Endothelial cell of umbilical vein (primary cell): ENCODE measurements at places on chromosomes 4 and X. TPM values are rescaled to one million over a fixed set of nuclear protein-coding genes. Genes with fewer than 3 reads are reported as not detected.
A peak's percentile ranks its signal among the peaks of the same experiment; 100 is the strongest.

The CLGN gene
- total RNA-seq, result 0.60 and 1.00 TPM in 2 replicates

The PIM2 gene
- total RNA-seq, result 5.5 and 7.4 TPM in 2 replicates

The RASL11B gene
- total RNA-seq, result not detected in 2 replicates

The PLP1 gene
- not detected in 2 replicates for total RNA-seq

The BBS7 gene
- total RNA-seq, result 20.0 and 22.2 TPM in 2 replicates

The HUWE1 gene
- total RNA-seq, result 193 and 210 TPM in 2 replicates

The ADAMTS3 gene
- total RNA-seq, result 1.3 and 1.5 TPM in 2 replicates

The NXF2B gene
- not detected in 2 replicates for total RNA-seq

The HEPH gene
- 0.20 and 0.25 TPM in 2 replicates for total RNA-seq

The SLC16A2 gene
- total RNA-seq, result 3.1 and 3.3 TPM in 2 replicates

The F8A1 gene
- total RNA-seq, result 11.4 and 19.8 TPM in 2 replicates

The EDA2R gene
- 0.39 and 1.9 TPM in 2 replicates for total RNA-seq

The OTUD5 gene
- total RNA-seq, result 41.0 and 44.3 TPM in 2 replicates

The FRAS1 gene
- 3.4 and 3.6 TPM in 2 replicates for total RNA-seq

The NLGN4X gene
- not detected in 2 replicates for total RNA-seq

The CCKAR gene
- not detected in 2 replicates for total RNA-seq

The IGFBP7 gene
- 377 and 526 TPM in 2 replicates for total RNA-seq

The CXCL6 gene
- 0.25 and 1.2 TPM in 2 replicates for total RNA-seq

The RNF175 gene
- total RNA-seq, result not detected in 2 replicates

The DAPP1 gene
- total RNA-seq, result not detected in 2 replicates

The H2BW2 gene
- not detected in 2 replicates for total RNA-seq

DNA sequence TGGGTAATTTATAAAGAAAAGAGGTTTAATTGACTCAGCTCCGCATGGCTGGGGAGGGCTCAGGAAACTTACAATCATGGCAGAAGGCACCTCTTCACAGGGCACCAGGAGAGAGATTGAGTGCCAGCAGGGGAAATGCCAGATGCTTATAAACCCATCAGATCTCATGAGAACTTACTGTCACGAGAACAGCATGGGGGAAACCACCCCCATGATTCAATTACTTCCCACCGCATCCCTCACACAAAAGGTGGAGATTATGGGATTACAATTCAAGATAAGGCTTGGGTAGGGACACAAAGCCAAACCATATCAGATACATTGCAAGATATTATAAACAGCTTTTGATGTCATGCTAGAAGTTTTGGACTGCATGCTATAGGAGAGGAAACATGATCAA is 204.3 kb downstream of the VEGFC start:
- H3K27ac ChIP-seq, result no peak overlapping the region
- peaks cover 3% of the 10 kb centered on the region for H3K27me3 ChIP-seq
- H3K4me1 ChIP-seq, result no peaks in the 10 kb centered on the region
- no peaks in the 10 kb centered on the region for H3K36me3 ChIP-seq

DNA sequence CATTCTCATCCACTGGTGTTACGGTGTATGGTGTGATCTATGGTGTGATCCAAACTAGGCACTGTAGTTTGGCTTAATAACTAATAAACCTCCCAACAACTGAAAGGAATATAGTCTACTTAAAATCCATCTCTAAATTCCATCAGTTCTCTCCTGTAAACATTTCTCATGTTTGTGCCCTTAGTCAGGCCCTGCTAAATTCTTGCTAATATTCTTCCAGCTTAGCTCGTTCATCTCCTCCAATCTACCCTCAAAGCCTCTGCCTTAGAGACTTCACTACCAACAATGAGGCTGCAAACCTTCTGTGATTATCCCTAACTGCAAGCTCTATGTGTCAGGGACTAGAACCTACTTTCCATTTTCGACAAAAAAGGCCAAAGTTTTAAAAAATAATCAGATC is 28.1 kb downstream of the ZAR1 start:
- H3K4me3 ChIP-seq, result no peak overlapping the region
- no peaks in the 10 kb centered on the region for H3K27me3 ChIP-seq
- H3K4me1 ChIP-seq, result no peaks in the 10 kb centered on the region
- DNase-seq, result no peak
- H3K36me3 ChIP-seq, result peaks cover 38% of the 10 kb centered on the region

DNA sequence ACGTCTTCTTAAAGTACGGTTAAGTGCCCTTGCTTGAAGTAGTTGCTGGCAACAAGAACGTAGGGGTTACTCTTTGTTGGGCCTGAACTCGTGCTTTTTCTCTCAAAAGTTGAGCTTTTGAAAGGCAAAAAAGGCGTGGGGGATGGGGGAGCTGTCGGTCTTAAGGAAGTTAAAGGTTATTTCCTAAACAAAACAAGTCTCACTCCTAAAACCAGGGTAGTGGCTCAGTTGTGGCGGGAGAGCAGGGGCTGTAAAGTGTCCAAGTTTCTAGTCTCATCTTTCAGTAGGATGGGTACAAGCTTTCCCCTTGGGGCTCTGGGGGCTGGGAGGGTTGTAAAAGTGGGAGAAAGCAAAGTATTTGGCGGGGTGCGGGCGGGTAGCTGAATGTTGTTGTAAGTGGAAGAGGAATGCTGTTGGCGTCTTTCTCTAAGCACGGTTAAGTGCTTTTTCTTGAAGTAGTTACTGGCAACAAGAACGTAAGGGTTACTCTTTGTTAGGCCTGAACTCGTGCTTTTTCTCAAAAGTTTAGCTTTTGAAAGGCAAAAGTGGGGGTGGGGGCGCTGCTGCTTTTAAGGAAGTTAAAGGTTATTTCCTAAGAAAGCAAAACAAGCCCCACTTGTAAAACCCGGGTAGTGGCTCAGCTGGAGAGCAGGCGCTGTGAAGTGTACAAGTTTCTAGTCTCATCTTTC is 904 bp upstream of the WDR1 start:
- no peaks in the 10 kb centered on the region for H3K27me3 ChIP-seq
- peak; percentile 58 for DNase-seq
- H3K4me1 ChIP-seq, result peaks cover 30% of the 10 kb centered on the region
- peak overlapping the region; percentile 30 for H3K4me3 ChIP-seq
- H3K36me3 ChIP-seq, result peaks cover 11% of the 10 kb centered on the region

- no peaks in the 10 kb centered on the region for H3K4me1 ChIP-seq
- no peaks in the 10 kb centered on the region for H3K27me3 ChIP-seq
- no peak overlapping the region for H3K27ac ChIP-seq
- H3K36me3 ChIP-seq, result no peaks in the 10 kb centered on the region
- no peak for DNase-seq
- no peak overlapping the region for H3K4me3 ChIP-seq
Observed at GRCh38 chr4:153728660-153729059, 31.2 kb downstream of the RNF175 start.

GRCh38 chrX:53630261-53630660 is 56.3 kb downstream of the HUWE1 start:
- no peaks in the 10 kb centered on the region for H3K27me3 ChIP-seq
- DNase-seq, result no peak
- H3K27ac ChIP-seq, result no peak overlapping the region
- H3K4me3 ChIP-seq, result no peak overlapping the region

- H3K27ac ChIP-seq, result no peak overlapping the region
- no peaks in the 10 kb centered on the region for H3K4me1 ChIP-seq
- no peak overlapping the region for H3K4me3 ChIP-seq
- no peak for DNase-seq
Observed at GRCh38 chr4:184756399-184756798, 22.5 kb upstream of the CENPU start.

GRCh38 chr4:152045807-152046571 is 285.2 kb upstream of the GATB start:
- no peak overlapping the region for H3K27ac ChIP-seq
- H3K27me3 ChIP-seq, result peaks cover 24% of the 10 kb centered on the region
- H3K36me3 ChIP-seq, result no peaks in the 10 kb centered on the region
- peak; percentile 21 for DNase-seq

GRCh38 chr4:62226082-62226481 is 1026.0 kb downstream of the ADGRL3 start:
- no peaks in the 10 kb centered on the region for H3K27me3 ChIP-seq
- no peaks in the 10 kb centered on the region for H3K4me1 ChIP-seq
- H3K4me3 ChIP-seq, result no peak overlapping the region
- DNase-seq, result no peak

- DNase-seq, result no peak
- H3K4me1 ChIP-seq, result no peaks in the 10 kb centered on the region
Observed at GRCh38 chr4:153110739-153111138, 93.5 kb upstream of the TRIM2 start.

- no peak overlapping the region for H3K4me3 ChIP-seq
- no peak overlapping the region for H3K27ac ChIP-seq
- no peaks in the 10 kb centered on the region for H3K36me3 ChIP-seq
Observed at GRCh38 chr4:159542296-159542695, 439.4 kb downstream of the RAPGEF2 start.

- no peaks in the 10 kb centered on the region for H3K4me1 ChIP-seq
- no peak overlapping the region for H3K4me3 ChIP-seq
- DNase-seq, result no peak
- H3K27ac ChIP-seq, result no peak overlapping the region
- no peaks in the 10 kb centered on the region for H3K36me3 ChIP-seq
Observed at GRCh38 chr4:40216622-40217366, 20.0 kb downstream of the RHOH start.

DNA sequence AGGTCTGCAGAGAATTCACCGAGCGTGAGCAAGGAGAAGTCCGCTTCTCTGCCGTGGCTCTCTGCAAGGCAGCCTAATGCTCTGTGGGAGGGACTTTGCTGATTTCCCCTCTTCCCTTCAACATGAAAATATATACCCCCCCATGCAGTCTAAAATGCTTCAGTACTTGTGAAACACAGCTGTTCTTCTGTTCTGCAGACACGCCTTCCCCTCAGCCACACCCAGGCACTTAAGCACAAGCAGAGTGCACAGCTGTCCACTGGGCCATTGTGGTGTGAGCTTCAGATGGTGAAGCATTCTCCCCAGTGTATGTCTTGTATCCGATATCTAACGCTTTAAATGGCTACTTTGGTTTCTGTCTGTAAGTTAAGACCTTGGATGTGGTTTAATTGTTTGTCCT is 11.3 kb downstream of the UCHL1 start:
- no peaks in the 10 kb centered on the region for H3K27me3 ChIP-seq
- H3K4me1 ChIP-seq, result no peaks in the 10 kb centered on the region
- no peak overlapping the region for H3K4me3 ChIP-seq

DNA sequence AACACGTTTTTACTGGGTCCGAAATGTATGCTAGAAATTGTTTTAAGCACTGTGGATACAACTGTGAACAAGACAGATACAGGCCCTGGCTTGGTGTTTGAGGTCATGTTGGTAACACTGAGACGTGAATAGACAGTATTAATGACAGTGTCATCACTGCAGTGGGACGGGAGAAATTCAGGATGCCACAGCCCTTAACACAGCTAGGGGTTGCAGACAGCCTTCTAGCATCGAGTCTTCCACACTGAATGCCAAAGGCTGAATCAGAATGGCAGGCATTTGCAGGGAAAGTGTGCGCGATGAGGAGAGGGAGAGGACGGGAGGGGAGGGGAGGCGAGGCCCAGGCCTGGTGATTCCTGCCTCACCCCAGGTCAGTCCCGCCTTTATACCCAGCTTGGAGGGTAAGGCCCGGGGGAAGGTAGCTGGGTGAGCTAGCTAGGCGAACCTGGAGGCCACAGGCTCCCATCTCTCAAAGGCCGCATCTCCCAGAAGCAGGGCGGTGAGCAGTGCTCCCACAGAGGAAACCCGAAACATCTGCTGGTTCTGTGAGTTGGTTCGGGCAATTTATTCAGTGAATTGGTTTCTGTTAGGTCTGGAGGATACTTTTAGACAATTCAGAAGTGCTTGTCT is 44.1 kb upstream of the CLDN24 start:
- H3K4me3 ChIP-seq, result no peak overlapping the region
- H3K36me3 ChIP-seq, result no peaks in the 10 kb centered on the region
- DNase-seq, result no peak
- no peak overlapping the region for H3K27ac ChIP-seq
- no peaks in the 10 kb centered on the region for H3K27me3 ChIP-seq
- no peaks in the 10 kb centered on the region for H3K4me1 ChIP-seq

DNA sequence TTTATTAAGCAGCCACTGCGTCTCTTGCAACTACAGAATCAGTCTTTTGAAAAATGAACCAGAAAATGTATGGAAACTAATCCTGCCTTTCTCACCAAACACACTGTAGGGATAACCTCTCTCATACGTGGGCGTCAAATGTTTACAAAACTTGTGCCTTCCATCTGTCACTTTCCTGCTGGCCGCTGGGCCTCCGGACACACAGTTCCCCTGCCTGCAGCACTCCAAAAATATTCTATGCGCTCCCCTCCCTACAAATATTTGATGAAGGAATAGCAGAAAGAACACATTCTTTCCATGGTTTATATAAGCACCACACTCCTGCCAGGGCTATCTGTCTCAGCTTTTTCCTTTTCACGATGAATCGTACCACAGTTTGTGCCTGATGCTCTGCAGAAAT is 14.9 kb upstream of the CYTL1 start:
- H3K4me3 ChIP-seq, result no peak overlapping the region
- H3K27me3 ChIP-seq, result no peaks in the 10 kb centered on the region
- peak; percentile 20 for DNase-seq
- no peaks in the 10 kb centered on the region for H3K36me3 ChIP-seq

GRCh38 chr4:122701965-122702364 is 30.5 kb upstream of the BBS12 start:
- no peak for DNase-seq
- H3K27me3 ChIP-seq, result peaks cover 8% of the 10 kb centered on the region
- H3K36me3 ChIP-seq, result no peaks in the 10 kb centered on the region
- peaks cover 4% of the 10 kb centered on the region for H3K4me1 ChIP-seq

GRCh38 chr4:150367326-150367725 is 214.6 kb upstream of the MAB21L2 start:
- H3K4me1 ChIP-seq, result no peaks in the 10 kb centered on the region
- DNase-seq, result no peak
- H3K27ac ChIP-seq, result no peak overlapping the region
- H3K36me3 ChIP-seq, result no peaks in the 10 kb centered on the region
- no peaks in the 10 kb centered on the region for H3K27me3 ChIP-seq

DNA sequence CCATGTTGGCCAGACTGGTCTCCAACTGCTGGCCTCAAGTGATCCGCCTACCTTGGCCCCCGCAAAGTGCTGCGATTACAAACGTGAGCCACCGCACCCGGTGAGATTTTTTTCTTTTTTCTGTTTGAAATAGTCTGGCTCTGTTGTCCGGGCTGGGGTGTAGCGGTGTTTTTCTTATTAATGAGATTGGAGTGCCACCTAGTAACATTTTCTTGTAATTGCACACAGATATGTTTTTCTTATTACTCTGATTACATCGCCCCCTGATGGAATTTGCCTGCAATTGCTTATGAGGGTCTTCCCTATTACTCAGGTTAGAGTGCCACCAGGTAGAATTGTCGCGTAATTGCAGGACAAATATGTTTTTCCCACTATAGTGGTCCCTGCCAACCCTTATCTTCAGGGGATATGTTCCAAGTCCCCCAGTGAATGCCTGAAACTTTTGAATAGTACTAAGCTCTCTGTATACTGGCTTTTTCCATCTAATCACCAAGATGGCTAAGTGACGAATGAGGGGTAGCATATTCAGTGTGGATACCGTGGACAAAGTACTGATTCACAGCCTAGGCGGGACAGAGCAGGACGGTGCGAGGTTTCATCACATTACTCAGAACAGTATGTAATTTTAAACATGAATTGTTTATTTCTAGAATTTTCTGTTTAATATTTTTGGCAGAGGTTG is 8.6 kb upstream of the PDHA1 start:
- DNase-seq, result peak; percentile 4
- no peaks in the 10 kb centered on the region for H3K36me3 ChIP-seq
- no peaks in the 10 kb centered on the region for H3K4me1 ChIP-seq

- no peaks in the 10 kb centered on the region for H3K27me3 ChIP-seq
- no peak overlapping the region for H3K4me3 ChIP-seq
- no peaks in the 10 kb centered on the region for H3K36me3 ChIP-seq
- H3K4me1 ChIP-seq, result no peaks in the 10 kb centered on the region
- H3K27ac ChIP-seq, result no peak overlapping the region
- DNase-seq, result no peak
Observed at GRCh38 chr4:94912606-94913005, 154.9 kb downstream of the BMPR1B start.
